ENCODE measurements at places on chromosomes 13 and 19.

DNA sequence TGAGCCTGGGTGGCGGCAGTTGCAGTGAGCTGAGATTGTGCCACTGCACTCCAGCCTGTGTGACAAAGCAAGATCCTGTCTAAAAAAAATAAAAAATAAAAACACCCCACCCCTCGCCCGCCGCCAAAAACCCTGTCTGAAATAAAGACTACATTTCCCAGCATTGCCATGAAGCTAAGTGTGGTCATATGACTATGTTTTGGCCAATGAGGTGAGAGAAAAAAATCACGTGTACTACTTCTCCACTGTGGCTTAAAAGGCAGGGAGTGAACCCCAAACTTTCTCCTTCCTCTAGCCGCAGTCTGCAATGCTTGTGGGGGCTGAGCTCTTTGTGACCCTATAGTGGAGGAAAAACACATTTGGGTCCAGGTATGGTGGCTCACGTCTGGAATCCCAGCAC lies 54.9 kb downstream of the COLGALT1 start:
- DNase-seq = no peak

- no peak for DNase-seq
Measured at GRCh38 chr19:55232286-55232602, 3.7 kb upstream of the TMEM86B start.

DNA sequence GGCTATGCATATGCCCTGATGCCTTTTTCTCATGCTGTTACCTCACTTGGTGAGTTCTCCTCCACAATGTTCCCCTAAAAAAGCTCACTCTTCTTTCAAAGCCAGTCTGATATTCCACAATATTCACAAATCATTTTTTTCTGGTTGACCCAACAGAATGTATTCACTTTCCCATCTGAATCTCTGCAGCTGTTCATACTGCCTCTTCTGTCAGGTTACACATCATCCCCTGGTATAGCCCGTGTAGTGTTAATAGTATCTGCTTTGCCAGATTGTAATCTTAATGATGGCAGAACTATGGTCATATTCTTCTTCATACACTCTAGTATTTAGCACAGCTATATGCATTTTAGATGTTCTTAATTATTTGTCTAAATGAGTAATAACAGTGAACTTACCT lies 544.3 kb downstream of the EFNB2 start:
- no peak for DNase-seq

DNA sequence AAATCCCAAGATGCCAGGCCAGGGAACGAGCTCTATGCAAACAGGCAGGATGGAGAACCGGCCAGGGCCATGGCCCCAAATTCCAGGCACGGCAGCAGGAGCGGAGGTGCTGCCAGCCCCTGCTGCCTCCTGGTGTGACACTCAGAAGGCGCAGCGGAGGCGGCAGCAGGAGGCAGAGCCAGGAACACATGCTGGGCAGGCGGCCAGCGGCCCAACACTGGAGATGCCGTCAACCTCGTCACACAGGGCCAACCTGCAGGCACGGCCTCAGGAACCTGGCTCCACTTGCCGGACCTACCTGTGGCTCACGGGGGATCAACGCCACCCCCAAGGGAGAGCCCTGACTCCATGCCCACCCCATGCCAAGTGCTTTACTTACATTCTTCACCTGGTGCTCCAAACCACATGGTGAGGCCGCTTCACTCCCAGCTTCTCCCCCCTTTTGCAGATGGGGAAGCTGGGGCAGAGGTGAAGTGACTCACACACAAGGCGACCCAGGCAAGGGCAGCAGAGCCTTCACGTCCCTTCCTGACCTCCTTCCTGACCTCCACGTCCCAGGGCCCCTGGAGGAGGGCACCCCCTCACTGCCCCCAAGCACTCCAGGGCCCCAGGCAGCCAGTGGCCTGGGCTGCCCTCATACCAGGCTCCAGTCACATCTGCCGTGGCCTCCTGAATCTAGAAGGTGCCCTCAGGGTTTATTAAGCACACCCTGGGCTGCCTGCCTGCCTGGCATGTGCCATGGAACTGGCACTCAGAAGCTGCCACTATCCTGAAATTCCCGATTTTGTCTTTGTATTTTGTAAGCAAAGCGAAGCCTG lies 43.5 kb downstream of the GGACT start:
- DNase-seq = no peak

DNA sequence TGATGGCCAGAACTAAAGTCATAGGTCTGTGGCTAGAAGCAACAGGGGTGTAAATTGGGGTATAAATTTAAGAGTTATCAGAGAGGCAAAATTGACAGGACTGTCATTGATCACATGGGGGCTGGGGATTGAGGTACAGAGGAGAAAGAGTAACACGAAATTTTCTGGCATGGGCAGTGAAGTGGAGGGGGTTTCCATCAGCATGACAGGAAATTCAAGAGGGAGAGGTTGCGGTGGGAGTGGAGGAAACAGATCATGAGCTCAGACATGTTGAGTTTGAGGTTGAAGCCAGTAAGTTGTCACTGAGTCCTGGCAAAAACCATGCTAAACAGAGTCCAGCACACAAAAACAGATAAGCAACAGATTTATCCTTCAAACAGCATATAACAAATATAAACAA lies 192.1 kb upstream of the TSC22D1 start:
- no peak for DNase-seq

GRCh38 chr13:111976474-111977178 lies 90.3 kb upstream of the SOX1 start:
- no peak for DNase-seq

DNA sequence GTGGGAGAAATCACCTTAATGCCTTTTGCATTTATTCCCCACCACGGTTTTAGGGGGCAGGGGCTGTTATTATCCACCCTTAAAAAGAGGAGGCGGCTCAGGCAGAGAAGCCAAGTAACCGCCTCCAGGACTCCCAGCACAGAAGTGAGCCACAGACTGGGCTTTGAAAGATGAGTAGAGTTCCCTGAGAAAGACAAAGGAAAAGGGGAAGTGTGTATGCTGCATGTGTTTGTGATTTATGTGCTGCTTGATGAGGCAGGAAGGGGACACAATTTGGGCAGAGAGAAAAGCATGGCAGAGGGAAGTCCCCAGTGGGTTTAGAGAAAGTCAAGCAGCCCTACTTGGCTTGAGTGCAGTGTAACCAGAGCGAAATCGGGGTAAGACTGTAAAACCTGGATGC lies 85.0 kb downstream of the DOCK9 start:
- no peak for DNase-seq

GRCh38 chr13:105442949-105443699 lies 1092.3 kb downstream of the EFNB2 start:
- DNase-seq = no peak

DNA sequence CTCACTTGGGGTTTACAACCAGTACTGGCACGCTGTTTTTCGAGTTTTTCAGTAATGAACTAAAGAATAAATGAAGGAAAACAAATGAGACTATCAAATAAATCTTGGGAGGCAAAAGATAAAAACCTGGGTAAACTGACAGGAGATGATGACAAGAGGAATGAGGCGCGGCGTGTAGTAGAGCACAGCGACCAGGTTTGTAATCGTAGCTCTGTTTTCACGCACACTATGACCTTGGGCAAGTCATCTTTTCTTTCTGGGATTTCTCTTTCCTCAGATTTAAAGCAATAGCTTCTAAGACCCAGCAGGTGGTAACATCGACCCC lies 419 bp downstream of the MRPS31 start:
- DNase-seq = no peak

DNA sequence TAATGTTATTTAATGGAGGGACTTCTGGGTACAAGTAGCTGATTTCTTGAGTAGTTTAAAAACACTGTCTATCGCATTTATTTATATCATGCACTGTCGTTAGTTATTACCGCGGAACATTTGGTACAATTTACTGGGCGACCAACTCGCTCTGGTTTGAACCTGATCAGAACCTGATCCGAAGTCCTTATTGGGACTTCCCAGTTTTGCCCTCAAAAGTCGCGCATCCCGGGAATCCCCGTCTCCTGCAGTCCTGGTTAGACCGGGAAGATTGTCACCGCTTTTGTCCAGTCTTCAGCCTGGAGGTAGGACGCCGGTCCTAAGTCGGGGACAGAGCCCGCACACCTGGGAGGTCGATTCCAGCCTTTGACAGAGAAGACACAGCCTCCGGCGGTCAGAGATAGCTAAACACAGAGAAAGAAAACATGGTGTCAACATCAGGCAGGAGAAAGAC lies 694 bp downstream of the CLN5 start:
- DNase-seq = peak; percentile 5
